Activated T-cell treated with anti-CD3 and anti-CD28 coated beads for 1 hour (primary cell): ENCODE measurements at places on chromosomes 1 and 21.

DNA sequence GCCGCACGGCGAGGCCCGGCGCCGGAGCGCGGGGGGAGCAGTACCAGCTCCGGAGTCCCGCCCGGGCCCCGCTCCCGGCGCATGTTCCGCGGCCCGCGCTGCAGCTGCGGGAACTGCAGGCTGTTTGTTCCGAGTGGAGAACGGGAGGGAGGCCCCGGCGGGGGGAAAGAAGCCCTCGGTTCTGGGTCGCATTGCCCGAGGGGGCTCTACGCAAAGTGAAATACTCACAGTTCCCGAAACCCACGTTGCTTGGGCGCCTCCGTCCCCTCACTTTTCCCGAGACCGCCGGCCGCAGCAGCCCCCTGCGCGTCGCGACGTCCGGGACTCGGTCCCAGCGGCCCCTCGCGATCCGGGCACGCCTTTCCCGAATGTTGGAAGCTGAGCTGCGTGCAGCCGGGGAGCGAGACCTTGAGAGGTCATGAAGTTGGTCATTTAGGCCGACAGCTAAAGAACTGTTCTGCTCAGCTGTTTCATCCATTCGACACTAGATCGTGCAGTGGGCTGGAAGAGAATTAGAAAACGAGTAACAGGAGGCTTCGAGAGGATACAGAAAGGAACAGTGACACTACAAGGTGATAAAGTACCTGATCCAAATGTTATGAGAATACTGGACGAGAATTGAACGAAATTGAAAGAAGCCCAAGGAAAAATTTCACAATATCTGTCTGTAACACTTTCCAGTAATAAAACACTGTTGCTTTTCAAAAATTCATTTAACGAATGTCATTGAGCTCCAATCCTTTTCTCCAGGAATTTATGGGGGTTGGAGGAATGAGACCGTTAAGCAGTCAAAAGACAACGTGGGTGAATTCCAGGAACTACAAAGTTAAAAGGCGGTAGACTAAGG lies 657 bp upstream of the LIN9 start:
- no peak for DNase-seq

- DNase-seq: no peak
These were observed 73.6 kb downstream of the SIPA1L2 start for GRCh38 chr1:232556351-232556750.

- DNase-seq: no peak
These were observed 46.0 kb downstream of the NUF2 start for GRCh38 chr1:163367721-163368120.

- no peak for DNase-seq
These were observed 375.2 kb downstream of the MATN1 start for GRCh38 chr1:30348147-30348546.

GRCh38 chr1:114238053-114238452 lies 84.4 kb upstream of the SYT6 start:
- DNase-seq: no peak

GRCh38 chr21:33487996-33488395 lies 3.5 kb downstream of the DNAJC28 start:
- no peak for DNase-seq

- DNase-seq: no peak
These were observed 128.9 kb upstream of the ADAR start for GRCh38 chr1:154736841-154737240.

- no peak for DNase-seq
These were observed 102.5 kb upstream of the COA6 start for GRCh38 chr1:234270581-234271242.

DNA sequence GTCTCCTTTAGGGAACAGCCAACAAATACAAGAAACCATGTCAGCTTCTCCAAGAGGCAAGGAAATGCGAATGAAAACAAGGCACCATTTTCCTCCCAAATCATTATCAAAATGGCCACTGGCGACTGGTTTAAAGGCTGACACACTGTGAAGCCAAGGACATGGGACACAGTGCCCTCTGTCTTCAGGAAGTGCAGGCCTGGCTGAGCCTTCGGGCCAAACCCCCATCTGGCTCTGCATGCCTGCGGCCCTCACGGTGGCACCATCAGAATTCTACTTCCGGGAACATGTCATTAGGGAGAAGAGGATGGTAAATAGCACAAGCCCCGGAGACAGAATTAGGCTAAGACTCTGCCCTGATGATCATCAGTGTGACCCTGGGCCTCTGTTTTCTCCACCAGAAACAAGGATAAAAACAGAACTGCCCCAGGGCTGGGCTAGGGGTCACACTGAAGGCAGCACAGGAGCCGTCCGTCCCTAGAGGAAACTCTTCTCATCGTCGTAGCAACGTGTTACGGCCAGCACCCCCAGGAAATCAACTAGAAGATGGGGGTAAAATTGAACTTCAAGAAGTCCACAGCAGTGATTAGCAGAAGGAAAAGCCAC lies 103.5 kb downstream of the NPHP4 start:
- DNase-seq: no peak

DNA sequence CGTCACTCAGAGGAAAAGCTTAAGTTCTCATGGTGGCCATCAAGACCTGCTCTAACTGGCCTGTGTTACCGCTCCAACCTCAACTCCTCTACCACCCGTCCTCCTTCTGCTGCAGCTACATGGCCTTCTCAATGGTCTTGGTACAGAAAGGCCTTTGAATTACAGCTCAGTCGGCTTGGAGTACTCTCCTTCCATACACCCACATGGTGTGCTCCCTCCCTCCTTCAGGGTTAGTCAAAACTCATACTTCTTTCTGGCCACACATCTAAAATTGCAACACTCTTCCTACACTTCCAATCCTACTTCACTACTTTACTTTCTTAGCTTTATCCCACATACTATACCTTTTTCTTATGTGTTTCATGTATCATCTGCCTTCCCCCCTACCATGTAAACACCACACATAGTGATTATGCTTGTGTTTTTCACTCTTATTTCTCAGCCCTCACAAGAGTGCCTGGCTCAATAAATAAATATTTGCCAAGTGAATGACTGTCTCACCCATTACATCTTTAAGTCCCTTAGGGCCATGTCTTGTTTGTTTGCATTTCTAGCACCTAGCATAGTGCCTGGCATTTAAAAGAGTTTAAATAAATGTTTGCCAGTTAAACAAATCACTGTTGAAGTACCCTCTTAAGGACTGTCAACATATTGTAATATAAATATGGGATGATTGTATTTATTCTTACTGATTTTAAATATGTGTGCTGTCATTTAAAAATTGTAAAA lies 37.6 kb upstream of the HMCN1 start:
- no peak for DNase-seq

GRCh38 chr1:247110627-247111258 lies 6.6 kb upstream of the ZNF669 start:
- DNase-seq: no peak

GRCh38 chr1:20521960-20522861 lies 14.3 kb upstream of the MUL1 start:
- DNase-seq: peak; percentile 53

DNA sequence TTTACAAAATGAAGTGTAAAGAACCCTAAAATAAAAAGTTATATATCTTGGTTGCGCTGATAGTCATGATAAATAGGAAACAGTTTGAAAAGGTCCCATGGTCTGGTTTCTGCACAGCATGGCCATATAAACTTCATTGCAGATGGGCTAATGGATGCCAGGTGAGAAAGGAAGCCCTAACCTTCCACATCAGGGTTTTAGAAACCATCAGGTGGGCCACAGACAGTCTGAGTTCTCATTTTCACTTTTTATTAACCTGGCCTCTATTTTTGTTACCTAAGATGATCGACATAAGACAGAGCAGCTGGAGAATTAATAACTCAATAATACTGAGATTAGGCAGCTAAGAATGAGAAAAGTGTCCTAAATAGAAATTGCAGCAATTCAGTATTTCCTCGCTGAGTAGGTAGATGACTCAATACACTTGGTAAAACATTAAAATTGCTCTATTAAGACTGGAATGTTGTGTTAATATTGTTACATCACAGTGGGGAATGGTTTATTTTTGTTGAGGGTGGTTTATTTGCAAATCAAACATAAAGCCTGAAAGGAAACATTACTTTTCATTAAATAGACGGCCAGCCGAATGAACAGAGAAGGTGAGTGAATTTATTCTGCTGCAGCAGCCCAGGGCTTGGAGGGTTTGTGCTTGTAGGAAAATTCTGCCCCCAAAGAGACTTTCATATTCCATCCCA lies 21.1 kb downstream of the C1orf21 start:
- no peak for DNase-seq

DNA sequence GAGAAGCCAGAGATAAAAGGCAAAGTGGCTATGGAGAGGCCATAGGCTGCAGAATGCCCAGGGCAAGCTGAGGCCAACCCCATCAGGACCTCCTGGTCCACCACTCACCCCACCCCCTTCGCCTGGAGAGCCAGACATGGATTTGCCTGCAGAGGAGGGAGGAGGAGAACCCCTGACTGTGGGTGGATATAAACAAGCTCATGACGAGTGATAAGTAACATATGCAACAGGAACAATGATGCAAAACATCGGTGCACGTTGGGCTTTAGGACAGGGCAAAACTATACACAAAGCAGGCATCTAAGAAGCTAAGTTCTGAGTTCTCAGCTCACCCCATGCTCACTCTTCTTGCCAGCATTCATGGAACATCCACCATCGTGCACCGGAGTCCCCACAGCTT lies 150.3 kb downstream of the ETS2 start:
- DNase-seq: no peak

- DNase-seq: peak; percentile 74
These were observed 64.0 kb downstream of the ADARB1 start for GRCh38 chr21:45138199-45139002.

- no peak for DNase-seq
These were observed 71.7 kb downstream of the APP start for GRCh38 chr21:26098772-26099397.

- DNase-seq: no peak
These were observed 37.3 kb upstream of the ACTL8 start for GRCh38 chr1:17717594-17718535.

- DNase-seq: no peak
These were observed 17.2 kb upstream of the ID3 start for GRCh38 chr1:23576338-23577055.

DNA sequence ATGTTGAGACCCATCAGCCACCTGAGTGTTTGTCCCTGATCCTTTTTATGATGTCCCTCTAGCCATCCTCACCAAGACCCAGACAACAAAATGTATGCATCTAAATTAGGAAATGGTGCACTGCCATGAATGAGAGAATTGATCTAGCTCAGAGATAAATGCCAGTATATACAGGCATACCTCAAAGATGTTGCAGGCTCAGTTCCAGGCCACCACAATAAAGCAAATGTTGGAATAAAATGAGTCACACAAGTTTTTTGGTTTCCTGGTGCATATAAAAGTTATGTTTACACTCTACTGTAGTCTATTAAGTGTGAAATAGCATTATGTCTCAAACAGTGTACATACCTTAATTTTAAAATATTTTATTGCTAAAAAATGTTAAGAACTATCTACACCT lies 63.9 kb downstream of the CHIA start:
- DNase-seq: no peak

- DNase-seq: no peak
These were observed 40.7 kb downstream of the AHDC1 start for GRCh38 chr1:27563341-27563590.

GRCh38 chr1:215044151-215044550 lies 38.4 kb upstream of the KCNK2 start:
- DNase-seq: no peak

DNA sequence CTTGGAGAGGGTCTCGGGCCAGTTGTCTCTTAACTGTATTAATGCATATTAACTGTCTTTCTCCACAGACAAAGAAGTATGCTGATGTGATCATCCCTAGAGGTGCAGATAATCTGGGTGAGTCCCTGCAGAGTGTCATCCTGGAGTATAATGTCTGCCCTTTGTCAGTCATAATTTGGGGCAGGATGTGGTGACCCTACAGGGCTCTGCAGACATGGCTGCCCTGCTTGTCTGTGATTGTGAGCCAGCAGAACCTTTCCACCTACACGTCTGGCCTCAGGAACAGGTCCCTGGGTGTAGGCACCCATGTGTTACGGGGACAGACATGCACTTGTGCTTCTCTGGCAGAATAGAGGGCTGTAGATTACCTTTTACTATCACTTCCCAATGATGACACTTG lies 78.4 kb downstream of the UCK2 start:
- DNase-seq: no peak
